Kidney tubule cell (primary cell): ENCODE measurements at places on chromosomes 3 and 15.
A peak's percentile ranks its signal among the peaks of the same experiment; 100 is the strongest.

GRCh38 chr3:192130534-192131132 is 596.7 kb downstream of the FGF12 start:
- DNase-seq = peak; percentile 61

- DNase-seq = no peak
Observed at GRCh38 chr15:95687686-95688085, 642.8 kb upstream of the NR2F2 start.

- no peak for DNase-seq
Observed at GRCh38 chr3:194107107-194107506, 28.8 kb upstream of the HES1 start.

GRCh38 chr15:64066451-64066850 is 20.2 kb upstream of the DAPK2 start:
- DNase-seq = no peak

GRCh38 chr3:40588406-40588805 is 63.6 kb downstream of the ZNF621 start:
- peak; percentile 25 for DNase-seq

DNA sequence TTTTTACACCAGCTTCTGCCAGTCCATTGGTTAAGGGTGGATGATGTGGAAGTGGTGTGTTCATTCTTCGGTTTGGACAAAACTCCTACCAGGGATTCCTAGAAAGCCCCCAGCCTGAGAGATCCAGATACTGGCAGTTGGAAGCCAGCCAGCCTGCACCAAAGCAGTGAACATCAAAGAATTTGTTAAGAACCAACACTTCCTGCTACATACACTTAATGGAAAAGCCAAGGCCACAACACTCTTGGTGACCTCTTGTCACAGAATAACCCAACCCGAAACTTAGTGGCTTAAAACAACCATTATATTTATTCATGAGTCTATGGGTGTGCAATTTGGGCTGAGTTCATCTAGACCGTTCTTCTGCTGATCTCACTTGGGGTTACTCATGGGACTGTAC is 42.9 kb upstream of the ADAMTS9 start:
- peak; percentile 87 for DNase-seq

DNA sequence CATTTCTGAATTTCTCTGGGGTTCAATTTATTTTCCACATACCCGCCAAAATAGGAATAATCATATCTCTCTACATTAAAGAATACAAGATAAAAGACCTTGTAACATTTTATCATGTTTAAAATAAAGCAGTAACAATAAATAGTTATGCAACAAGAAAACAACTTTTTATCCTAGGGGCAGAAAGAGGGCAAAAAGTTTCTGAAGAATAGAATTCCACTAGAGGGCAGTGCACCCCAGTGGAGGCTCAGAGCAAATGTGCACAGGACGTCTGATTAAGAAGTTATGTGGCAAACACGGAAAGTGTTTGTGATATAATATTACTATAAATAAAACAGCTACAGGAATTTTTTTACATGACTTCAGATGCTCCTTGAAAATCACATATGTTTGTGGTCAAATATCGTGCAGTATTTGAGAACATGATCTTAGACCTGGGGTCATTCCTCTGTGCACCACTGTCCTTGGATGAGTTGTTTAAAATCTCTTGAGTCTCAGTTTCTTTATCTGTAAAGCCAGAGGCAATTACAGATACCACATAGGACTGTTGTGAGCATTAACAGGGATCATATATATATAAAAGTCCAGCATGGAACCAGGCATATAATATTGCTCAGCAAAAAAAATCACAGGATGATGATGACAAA is 13.2 kb upstream of the PIK3R4 start:
- DNase-seq = peak; percentile 65

- DNase-seq = no peak
Observed at GRCh38 chr3:143972155-143972504, 507 bp downstream of the DIPK2A start.

DNA sequence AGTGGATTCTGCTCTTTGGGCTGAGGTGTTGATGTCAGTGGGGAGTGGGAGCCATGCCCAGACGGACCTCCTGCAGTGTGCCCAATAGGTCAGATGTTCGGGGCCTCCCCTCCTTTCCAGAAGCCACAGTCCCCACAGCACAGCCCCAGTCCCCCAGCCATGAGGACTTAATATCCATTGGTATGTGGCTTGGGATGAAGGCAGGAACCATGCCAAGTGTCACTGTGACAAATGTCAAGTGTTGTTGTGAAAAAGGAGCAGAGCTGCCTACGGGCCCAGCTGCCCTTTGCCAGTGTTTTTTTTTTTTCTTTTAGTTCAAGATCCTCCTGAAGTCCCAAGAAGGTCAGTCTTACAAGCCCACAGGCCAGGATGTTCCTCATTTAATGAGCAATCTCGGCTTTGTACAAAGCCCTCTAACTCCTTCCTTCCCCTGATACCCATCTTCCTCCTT is 12.2 kb downstream of the SEMA3G start:
- no peak for DNase-seq

DNA sequence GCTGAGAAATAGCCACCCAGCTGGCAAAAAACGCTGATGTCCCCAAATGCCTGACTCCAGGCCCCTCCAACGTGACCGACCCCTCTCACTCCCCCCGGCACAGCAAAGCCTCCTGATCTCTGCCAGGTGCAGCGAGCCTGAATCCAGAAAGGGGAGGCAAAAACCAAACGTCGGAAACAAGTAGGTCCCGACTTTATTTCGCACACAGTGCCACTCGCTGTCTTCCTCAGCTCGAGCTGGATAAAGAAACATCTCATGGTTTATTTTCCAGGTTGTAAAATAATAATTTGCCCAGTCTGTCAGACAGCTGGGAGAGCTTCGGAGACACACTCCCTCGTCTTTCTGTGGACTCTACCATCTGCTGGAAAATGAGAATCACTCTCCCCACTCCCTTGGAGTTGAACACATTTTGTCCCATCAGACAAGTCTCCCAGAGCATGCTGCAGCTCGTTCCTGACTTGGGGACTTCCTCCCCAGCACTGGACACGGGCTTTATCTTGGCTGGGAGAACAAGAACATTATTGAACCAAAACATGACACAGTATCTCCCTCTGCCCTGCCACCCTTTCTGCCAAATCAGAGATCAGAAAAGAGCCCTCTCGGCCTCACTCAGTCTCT is 142.8 kb downstream of the NUP210 start:
- no peak for DNase-seq

DNA sequence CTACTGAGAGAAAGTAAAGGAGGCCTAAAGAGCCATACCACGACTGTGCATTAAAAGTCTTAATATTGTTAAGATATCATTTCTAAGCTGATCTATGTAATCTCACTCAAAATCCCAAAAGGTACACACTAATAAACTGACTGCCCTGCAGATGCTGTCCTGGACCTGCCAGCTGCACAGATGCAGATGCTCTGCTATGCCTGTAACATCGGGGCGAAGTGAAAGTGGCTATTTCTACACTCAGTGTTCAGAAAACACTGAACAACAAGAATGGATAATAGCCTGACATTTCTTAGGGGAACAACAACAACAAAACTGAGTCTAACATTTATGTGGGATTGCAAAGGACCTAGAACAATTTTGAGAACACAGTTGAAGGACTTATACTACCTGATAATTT is 31.9 kb downstream of the RAD18 start:
- DNase-seq = no peak

DNA sequence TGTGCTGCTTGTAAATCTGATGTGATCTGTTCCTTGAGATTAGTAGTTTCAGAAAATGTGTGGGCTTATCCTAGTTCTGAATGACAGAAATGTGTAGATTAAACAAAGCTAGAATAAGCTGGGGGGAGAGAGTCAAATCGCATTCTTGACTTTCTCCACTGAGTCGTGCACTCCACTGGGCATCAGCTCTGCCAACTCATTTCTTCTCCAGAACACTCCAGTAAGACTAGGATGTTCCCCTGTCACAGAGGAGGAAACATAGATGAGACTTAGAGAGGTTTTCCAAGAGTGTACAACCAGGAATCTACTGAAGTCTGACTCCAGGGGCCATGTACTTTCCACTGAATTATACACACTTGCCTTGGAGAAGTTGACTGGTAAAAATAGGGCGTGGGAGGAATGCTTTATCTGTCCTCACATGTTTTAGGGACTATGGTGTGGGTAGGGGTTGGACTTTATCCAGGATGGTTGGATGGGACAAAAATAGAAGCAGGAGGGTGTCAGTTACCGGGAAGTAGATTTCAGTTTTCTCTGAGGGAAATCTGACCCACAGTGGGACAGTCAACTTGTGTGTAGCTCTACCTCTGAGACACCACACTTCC is 298.2 kb downstream of the UBE2E2 start:
- no peak for DNase-seq

- DNase-seq = peak; percentile 4
Observed at GRCh38 chr3:150158943-150159625, 188.4 kb upstream of the PFN2 start.

DNA sequence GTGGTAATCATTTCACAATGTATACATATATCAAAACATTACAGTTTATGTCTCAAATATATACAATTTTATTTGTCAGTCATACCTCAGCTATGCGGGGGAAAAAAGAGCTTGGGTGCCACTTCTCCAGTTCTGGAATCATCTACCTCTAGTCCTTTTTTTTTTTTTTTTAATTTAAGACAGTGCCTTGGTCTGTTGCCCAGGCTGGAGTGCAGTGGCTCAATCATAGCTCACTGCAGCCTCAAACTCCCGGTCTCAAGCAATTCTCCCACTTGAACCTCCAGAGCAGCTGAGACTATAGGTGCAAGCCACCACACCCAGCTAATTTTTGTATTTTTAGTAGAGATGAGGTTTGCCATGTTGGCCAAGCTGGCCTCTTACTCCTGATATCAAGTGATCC is 67.4 kb downstream of the TMEM266 start:
- no peak for DNase-seq

DNA sequence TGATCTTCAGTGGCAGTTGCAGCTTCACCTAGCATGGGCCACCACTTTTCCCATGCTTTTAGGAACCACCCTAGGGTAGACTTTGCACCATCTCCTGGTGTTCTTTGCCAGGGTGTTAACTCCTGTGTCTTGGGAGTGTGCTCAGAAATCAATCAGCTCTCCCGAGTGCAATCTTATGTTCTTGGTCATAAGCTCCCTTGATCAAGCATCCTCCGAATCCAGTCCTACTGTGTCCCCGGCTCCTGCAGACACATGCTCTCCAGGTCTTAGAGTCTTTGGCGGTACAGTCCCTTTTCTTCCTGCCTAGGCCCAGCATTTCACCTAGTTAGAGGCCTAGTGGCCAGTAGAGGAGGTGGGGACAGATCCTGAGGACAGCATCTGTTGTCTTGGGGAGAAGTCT is 74.7 kb upstream of the SYN2 start:
- no peak for DNase-seq

- no peak for DNase-seq
Observed at GRCh38 chr3:13289771-13290285, 130.3 kb downstream of the NUP210 start.

DNA sequence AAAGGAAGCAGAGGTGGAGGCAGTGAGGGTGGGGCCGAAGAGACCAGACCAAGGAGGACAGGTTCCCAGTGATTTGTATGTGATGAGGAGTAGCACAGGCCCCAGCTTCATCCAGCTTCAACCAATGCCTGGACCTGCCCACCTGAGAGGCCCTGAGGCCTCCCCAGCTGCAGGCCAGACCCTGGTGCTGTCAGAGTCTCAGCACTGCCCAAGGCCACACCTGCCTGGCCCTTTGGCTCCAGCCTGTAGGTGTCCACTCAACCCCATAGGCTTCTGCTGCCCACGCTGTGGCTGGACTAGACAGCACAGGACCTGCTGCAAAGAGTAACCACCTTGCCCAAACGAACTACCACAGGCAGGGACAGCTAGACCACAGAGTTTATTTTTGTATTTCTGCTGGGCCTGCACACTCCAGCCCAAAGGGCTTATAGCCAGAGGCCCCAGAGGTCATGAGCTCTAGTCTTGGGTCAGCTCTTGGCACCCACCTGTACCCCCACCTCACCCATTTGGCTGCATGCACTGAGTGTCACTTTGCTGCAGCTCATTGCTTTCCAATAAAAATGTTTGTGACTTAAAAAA is 81.9 kb upstream of the CDV3 start:
- DNase-seq = no peak

DNA sequence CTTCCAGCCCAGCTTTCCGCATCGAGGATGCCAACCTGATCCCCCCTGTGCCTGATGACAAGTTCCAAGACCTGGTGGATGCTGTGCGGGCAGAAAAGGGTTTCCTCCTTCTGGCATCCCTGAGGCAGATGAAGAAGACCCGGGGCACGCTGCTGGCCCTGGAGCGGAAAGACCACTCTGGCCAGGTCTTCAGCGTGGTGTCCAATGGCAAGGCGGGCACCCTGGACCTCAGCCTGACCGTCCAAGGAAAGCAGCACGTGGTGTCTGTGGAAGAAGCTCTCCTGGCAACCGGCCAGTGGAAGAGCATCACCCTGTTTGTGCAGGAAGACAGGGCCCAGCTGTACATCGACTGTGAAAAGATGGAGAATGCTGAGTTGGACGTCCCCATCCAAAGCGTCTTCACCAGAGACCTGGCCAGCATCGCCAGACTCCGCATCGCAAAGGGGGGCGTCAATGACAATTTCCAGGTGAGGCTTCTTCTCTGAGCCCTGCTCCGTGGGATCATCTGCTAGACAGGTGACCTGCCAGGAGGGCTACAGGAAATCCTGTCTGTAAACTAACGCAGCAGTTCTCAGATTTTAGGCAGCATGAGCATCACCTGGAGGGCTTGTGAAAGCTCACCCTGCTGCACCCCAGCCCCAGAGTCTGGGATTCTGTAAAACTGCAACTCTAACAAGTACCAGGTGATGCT is 1.6 kb downstream of the THBS1 start:
- DNase-seq = peak; percentile 69

GRCh38 chr3:30020380-30020779 is 586.0 kb upstream of the TGFBR2 start:
- no peak for DNase-seq

GRCh38 chr15:92928225-92928750 is 28.2 kb downstream of the CHD2 start:
- DNase-seq = no peak

DNA sequence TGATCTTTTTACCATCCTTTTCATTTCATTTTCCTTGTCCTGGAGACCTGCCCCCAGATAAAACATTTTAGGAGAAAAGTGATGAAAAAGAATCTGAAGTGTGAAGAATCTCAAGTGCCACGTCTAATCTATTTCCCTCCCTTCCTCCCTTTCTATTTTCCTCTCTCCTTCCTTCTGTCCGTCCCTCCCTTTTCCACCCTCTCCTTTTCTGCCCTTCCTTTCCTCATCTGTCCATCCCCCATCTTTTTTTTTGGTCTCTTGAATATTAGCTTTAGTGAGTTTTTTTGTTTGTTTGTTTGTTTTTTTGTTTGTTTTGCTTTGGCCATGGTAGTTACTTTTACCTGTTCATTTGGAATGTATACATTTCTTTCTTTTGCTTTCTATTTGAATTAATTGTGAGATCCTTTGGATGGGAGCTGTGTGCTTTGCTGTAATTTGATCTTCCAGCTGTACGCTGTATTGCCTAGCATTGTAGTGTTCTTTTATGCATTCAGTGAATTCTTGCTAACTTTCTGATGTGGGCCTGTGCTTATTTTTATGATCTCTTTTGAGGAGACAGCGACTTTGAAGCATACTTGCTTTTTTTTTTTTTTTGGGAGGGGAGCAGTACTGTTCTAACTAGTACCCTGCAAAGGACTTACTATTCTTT is 19.2 kb downstream of the CDIN1 start:
- DNase-seq = no peak

GRCh38 chr3:181279239-181279565 is 289.7 kb upstream of the DNAJC19 start:
- no peak for DNase-seq
